ENCODE measurements at places on chromosomes 4 and X.

GRCh38 chr4:153464068-153464467 lies 2.1 kb upstream of the TMEM131L start:
- no peak for DNase-seq

DNA sequence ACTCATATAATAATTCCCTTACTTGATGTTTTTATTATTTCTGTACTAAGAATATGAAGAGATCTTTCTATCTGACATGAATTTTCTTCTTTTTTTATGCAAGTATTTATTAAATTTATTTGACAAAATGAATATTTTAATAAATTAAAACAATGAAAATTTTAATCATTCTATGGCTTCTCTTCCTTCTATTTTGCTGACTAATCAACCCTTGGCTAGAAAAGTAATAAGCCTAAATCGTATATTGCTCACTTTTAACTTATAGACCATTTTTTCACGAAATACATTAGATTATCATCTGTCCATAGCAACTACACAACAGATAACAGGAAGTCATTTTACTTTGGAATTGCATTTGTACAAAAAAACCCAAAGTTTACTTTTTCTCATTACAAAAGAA lies 38.6 kb downstream of the PRSS12 start:
- no peak for DNase-seq

DNA sequence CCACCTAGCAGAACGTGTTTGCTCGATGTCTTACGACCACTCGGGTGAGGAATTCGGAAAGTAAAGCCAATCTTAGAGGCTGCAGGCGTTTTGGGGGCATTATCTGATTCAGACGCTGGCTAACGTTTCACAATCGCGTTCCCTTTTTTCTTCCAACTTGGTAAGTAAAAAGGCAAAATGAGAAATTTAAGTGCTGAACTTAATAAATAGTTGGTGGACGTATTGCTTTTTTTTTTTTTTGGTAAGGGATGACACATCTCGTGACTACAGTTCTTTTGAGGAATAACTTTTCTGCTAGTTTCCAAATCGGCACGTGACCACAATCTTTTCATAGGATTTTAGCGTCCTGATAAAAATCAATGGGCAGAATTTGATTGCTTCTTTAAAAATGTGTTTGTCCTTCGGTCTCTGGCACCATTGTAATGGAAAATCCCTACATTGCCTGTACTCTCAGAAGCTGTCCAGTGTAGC lies 848 bp downstream of the RAB9A start:
- no peak for DNase-seq

DNA sequence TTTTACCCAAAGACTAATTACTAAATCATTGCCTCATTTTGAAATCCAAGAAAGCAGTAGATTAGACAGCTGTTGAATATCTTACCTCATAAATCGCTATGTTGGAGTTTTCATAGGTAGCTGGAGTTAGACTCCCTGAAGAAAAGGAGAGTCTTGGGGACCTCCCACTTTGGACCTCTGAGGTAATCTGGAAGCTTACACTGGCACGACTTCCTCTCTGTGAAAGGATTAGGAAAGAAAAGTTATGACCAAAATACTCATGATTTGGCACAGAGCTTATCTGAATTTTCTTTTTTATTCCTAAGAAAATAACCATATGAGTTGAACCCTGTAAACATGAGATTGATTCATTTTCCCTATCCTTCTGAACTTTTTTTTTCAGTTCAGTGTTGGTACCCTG lies 40.6 kb downstream of the GUCY2F start:
- DNase-seq, result no peak
